Left hindlimb (tissue), 1 donor: ENCODE measurements at places on chromosomes 1 and 21.

DNA sequence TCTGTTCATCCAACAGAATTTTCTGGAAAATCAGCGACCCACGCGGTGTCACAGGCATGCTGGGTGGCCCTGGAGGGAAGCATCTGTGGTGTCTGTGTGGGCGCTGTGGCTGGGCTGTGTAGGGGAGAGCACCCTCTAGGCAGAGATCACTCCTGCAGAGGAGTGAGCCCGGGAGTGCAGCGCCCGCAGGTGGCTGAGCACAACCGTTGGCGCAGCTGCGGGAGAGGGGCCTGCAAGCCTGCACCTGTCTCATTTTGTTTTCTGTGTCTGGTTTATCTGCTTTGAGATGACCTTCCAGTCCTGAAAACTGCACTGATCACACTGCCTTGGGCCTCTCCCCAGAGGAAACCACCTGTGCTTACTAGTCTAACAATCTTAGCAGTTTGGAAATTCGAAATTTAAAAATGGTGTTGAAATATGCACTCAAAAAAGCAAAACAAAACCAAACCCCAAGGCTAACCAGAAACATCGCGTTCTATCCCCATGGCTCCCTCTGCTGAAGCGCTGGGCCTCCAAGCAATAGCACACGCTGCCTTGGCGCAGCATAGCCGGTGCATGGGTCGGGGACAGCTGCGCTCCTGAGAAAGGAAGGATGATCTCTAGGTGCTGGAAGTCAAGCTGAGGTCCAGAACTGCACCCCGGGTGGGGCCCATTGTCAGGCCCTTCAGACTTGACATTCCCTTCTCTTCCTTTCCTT lies 4.8 kb downstream of the FAM3B start:
- no peak for DNase-seq

DNA sequence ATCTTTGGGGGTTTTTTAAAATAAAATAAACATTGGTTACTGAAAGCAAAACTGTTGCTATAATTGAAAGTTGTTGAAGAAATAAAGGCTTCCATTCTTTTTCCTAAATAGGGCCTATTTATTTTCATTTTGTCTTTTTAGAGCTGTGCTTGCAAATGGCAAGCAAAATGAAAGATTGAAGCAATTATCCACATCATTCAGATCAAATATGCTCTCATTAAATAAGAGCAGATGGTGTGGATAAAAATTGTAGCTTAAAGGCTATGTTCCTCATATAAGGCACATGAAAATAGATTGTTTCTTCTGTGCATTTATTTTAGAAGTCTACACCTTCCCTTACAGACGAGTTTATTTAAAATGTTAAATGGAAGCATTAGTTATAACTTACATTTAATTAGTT lies 1317.7 kb downstream of the MRPL39 start:
- no peak for DNase-seq

DNA sequence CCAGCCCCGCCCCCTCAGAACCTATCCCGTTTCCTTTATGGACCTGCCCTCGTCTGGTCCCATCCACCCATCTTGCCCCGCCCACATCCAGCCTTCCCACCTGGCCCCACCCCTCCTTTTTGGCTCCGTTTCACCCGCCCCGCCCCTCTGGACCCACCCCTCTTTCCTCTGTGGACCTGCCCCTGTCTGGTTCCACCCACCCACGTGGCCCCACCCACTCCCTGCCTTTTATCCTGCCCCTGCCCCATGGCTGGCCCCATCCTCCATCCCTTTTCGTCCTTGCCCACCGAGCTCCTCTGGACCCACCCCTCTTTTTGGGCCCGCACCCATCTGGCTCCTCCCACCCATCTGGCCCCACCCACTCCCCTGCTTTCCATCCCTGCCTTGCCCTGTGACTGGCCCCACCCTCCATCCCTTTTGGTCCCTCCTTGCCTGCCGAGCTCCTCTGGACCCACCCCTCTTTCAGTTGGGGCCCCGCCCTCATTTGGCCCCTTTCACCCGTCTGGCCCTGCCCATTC lies 177.3 kb downstream of the CAMTA1 start:
- peak; percentile 64 for DNase-seq

GRCh38 chr1:225851805-225852204 lies 30.4 kb downstream of the TMEM63A start:
- DNase-seq: no peak

GRCh38 chr1:7253118-7253480 lies 467.8 kb downstream of the CAMTA1 start:
- DNase-seq: no peak

DNA sequence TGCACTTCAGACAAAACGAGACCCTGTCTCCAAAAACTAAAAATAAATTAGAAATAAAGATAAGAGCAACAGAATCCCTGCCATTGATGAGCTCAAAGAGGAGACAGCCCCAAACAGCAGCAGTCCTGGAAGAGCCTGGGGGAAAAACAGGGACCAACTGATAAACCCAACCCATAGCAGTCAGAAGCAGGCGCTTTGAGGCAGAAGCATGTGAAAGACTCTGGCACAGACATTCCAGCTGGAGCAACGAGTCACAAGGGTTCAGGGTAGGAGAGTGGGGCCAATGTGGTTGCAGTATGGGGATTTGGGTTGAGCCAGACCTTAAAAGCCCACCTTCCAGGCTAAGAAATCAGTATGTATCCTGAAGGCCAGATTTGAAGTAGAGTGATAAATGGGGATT lies 78.5 kb downstream of the MPZL1 start:
- DNase-seq: no peak

DNA sequence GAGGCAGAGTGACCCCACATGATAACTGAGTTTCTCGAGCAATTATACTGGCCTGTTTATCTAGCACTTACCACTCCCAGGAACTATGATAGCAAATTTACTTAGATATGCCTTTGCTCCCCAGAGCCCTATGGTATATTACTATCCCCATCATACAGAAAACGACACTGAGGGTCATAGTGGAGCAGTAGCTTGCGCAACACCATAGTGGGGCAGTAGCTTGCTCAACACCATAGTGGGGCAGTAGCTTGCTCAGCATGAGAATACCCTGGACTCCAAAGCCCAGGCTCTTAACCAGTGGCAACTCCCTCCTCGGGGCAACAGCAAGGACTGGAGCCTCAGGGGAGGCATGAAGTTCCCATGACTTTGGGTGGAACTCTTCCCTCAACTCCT lies 211.9 kb downstream of the NPHP4 start:
- DNase-seq: no peak

DNA sequence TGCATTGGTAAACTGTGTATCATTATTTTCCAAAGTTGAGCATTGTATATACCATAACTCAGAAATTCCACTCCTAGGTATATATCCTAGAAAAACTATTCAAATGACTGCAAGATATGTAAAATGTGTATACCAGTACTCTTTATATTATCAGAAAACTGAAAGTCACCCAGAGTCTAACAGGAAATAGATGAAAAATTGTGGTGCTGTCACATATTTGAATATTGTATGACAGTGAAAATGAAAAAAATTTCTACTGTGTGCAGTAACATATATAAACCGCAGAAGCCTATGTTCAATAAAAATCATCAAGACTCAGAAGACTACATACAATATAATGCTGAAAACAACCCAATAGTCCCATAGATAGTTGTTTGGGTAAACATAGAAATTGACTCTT lies 74.4 kb upstream of the LYPLAL1 start:
- DNase-seq: no peak

GRCh38 chr1:241627453-241628259 lies 12.5 kb downstream of the CHML start:
- DNase-seq: no peak

DNA sequence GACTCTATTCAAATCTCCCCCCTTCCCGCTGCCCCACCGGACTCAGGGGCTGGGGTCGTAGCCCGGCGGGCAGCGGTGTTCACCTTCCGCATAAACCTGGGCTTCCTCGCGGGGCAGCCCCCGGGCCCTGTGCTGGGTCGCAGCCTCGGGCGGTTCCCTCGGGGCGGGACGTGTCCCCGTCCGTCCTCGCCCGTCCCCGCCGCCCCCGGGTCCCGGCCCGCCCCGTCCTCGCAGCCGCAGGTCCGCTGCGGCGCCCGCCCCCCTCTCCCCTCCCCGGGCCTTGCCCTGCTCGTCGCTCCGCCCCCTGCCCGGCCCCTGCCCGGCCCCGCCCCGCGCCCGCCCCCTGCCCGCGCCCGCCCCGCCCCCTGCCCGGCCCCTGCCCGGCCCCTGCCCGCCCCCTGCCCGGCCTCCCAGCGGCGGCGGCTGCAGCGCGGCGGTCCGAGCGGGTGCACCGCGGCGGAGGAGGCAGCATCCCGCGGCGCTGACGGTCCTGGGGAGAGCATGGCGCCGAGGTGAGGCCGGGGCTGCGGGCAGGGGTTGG lies at the start of gene COL18A1:
TSS of gene COL18A1 (plus strand) at position 436 of the 541 bp plus-strand sequence. CDS start at position 502, 66 bp downstream.
- DNase-seq: peak; percentile 83

DNA sequence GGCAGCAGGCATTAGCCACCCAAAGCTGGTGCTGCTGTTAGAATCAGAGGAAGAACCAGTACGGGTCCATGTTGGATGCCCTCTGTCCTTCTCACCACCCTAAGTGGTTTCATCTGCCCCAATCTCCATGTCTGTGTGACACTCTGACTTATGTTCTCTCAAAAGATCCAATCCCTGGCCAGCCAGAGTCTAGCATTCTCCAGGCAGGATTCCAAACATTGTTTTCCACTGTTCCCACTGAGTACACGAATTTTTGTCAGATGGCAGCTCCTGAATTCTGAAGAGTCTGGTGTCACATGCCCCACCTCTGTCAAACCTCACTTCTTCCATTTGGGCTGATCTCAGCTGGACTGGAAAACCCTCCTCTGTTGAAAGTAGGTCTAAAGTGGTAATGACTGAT lies 166.0 kb downstream of the DISC1 start:
- DNase-seq: no peak

- DNase-seq: peak; percentile 41
Measured at GRCh38 chr1:204685236-204686006, at the start of gene LRRN2. TSS of gene LRRN2 (minus strand) at chr1:204685738. CDS start at chr1:204619992, 65,746 bp downstream.

GRCh38 chr1:165894591-165894990 lies 67.2 kb downstream of the UCK2 start:
- DNase-seq: no peak

- DNase-seq: peak; percentile 85
Measured at GRCh38 chr1:47751996-47752451, 245.2 kb downstream of the TRABD2B start.

- no peak for DNase-seq
Measured at GRCh38 chr1:116345843-116346242, 27.2 kb upstream of the ATP1A1 start.

DNA sequence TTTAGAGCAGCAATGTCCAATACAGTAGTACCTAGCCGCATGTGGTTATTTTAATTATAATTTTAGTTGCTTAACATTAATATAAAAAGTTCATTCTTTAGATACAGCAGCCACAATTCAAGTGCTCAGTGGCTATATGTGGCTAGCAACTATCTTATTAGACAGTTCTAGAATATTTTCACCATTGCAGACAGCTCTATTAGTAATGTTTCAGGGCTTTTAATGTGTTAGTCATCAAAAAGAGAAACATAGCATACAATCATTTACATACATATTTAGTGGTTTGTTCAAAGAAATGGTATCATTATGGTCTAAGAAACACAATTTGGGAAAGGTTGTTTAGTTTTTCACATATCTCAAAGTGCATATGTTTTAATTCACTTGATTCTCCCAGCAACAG lies 66.6 kb upstream of the DYNLT5 start:
- no peak for DNase-seq

GRCh38 chr1:169107603-169108208 lies 1.2 kb downstream of the ATP1B1 start:
- DNase-seq: no peak

- no peak for DNase-seq
Measured at GRCh38 chr1:234520908-234521817, 42.2 kb upstream of the TARBP1 start.

- DNase-seq: peak; percentile 90
Measured at GRCh38 chr1:1000357-1001056, 610 bp upstream of the HES4 start.

DNA sequence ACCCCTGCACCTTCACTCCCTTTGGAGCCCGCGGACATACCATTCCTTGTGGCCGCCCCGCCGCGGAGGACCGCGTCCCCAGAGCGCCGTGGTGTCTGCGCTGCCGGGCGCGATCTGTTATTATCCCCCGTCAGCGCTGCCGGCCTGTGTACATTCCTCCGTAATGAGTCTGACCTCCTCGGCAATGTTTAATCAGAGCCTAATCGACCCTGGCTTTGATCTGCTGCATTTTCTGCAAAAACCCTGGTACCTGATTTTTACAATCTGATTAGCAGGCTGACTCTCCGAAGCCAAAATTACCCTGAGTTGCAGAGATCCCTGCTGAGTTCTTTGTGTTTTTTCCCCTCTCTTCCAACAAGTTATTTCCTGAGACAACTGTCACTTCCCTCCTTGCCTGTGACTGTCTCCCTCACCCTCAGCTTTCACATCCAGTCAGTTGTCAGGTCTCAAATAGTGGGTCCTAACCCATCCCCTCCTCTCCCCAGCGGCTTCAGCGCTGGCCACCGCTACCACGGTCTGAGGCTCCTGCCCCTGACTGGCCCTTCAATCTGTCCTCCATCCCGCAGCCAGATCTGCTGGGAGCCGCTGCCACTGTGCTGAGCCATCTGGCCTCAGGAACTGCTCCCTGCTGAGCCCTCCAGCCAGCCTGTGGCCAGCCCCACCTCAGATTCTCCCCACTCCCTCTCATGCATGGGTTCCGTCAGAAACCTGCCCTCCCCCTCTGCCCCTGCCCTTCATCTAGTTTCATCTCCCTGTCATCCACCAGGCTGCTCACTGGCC lies 53.5 kb downstream of the GLIS1 start:
- DNase-seq: no peak

DNA sequence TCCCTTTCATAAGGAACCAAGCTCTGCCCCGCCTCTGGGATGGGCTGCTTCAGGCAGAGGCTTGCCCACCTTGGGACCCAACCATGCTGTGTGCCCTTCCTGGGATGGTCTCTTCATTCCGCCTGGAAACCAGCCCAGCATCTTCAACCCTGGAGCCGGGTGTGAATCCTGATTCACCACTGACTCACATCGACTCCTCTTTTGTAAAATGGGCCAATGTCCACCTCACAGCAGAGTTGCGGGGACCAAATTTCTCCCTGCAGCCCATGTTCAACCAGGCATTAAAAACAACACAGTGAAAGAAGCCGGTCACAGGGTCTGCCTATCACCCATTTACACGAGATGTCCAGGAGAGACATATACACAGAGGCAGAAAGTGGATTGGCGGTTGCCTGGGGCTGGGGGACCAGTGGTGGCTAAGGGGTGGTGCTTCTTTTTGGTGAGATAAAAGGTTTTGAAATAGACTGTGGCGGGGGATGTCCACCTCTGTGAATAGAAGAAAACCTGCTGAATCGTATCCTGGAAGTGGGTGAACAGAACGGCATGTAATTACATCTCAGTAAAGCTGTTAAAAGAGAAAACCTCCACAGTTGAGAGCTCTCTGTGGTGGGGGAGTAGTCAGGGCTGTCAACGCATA lies 6.9 kb upstream of the GPR153 start:
- DNase-seq: no peak

DNA sequence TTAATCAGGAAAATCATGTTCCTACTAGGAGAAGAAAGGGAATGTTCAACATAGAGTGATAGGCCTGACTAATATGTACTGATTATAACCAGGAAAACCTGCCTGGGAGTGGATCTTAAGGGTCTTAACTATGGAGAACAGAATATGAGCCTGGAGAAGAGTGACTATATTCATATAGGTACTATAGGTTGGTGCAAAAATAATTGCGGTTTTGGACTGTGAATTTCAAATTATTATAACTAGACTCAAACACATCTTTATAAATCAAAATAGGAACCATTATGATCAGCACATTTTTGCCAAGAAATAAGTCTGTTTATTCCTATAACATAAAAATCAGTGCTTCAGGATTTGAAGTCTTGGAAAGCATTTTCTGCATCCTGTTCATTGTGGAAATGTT lies 189.8 kb upstream of the ADAMTS5 start:
- no peak for DNase-seq

- no peak for DNase-seq
Measured at GRCh38 chr1:100249155-100249536, 488 bp downstream of the DBT start.

GRCh38 chr1:45545553-45546310 lies 4.9 kb upstream of the AKR1A1 start:
- DNase-seq: no peak
